GM23248 (cell line): ENCODE measurements at places on chromosomes 3 and 15. TPM values are rescaled to one million over a fixed set of nuclear protein-coding genes. Genes with fewer than 3 reads are reported as not detected.

The TMCO5A gene
- not detected in 2 replicates for total RNA-seq

The CACNA2D3 gene
- total RNA-seq, result under 0.01 and 0.43 TPM in 2 replicates

GRCh38 chr15:65917407-65917756 lies 48.1 kb downstream of the RAB11A start:
- no peak overlapping the region for H3K27ac ChIP-seq
- DNase-seq, result no peak
- H3K27me3 ChIP-seq, result no peaks in the 10 kb centered on the region
- no peak overlapping the region for H3K4me3 ChIP-seq
- peaks cover 17% of the 10 kb centered on the region for H3K4me1 ChIP-seq

DNA sequence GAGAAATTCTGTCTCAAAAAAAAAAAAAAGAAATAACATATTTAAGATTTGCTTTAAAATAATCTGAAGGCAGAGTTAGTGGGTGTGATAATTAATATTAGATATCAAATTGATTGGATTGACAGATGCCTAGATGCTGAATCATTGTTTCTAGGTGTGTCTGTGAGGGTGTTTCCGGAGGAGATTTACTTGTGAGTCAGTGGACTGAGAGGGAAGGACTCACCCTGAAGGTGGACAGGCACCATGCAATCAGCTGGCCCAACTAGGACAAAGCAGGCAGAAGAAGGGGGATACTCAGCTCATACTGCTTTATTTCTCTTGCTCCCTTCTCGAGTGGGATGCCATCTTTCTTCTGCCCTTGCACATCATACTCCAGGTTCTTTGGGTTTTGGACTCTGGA lies 16.7 kb upstream of the RPL24 start:
- no peak for DNase-seq
- H3K27me3 ChIP-seq, result no peaks in the 10 kb centered on the region
- H3K27ac ChIP-seq, result no peak overlapping the region
- H3K36me3 ChIP-seq, result no peaks in the 10 kb centered on the region

DNA sequence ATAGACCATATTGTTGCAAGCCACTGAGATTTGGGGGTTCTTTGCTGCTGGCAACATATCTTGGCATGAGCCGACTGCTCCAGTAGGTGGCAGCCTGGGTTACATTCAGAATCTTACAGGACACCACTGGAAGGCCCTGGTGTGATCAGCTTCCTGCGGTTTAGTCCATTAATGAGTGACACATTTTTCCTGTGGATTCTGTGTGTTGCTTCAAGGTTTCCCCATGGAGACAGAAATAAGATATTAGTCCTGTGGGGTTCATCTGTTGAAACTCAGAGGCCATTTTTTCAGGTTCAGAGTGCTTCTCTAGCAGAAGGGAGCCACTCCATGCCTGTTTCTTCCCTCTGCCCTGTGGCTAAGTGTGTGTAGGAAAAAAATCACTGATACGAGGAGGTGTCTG lies 116.2 kb downstream of the MFSD1 start:
- no peaks in the 10 kb centered on the region for H3K27me3 ChIP-seq
- DNase-seq, result peak; percentile 93
- no peak overlapping the region for H3K4me3 ChIP-seq
- no peaks in the 10 kb centered on the region for H3K36me3 ChIP-seq
- peaks cover 14% of the 10 kb centered on the region for H3K4me1 ChIP-seq

GRCh38 chr3:5036858-5037257 lies 57.6 kb downstream of the BHLHE40 start:
- DNase-seq, result peak; percentile 40
- no peak overlapping the region for H3K4me3 ChIP-seq
- no peaks in the 10 kb centered on the region for H3K27me3 ChIP-seq
- H3K27ac ChIP-seq, result no peak overlapping the region
